ENCODE measurements at places on chromosomes 3 and 15. TPM values are rescaled to one million over a fixed set of nuclear protein-coding genes. Genes with fewer than 3 reads are reported as not detected.

GRCh38 chr15:87225436-87225835 is 1031.1 kb downstream of the NTRK3 start:
- DNase-seq = no peak

GRCh38 chr3:49034650-49035049 is 5.5 kb upstream of the IMPDH2 start:
- DNase-seq = no peak

- DNase-seq = no peak
Observed at GRCh38 chr3:57583544-57583943, 13.6 kb downstream of the ARF4 start.

DNA sequence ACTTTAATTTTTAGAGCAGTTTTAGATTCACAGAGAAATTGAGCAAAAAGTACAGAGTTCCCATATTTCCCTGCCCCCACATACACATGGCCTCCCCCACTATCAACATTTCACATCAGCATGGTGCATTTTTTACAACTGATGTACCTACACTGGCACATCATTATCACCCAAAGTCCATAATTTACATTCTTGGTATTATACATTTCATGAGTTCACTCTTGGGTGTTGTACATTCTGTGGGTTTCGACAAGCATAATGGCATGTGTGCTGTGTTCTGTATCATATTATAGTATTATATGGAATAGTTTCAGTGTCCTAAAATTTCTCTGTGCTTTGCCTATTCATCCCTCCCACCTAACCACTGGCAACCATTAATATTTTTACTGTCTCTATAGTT is 419.8 kb upstream of the THBS1 start:
- DNase-seq = no peak

DNA sequence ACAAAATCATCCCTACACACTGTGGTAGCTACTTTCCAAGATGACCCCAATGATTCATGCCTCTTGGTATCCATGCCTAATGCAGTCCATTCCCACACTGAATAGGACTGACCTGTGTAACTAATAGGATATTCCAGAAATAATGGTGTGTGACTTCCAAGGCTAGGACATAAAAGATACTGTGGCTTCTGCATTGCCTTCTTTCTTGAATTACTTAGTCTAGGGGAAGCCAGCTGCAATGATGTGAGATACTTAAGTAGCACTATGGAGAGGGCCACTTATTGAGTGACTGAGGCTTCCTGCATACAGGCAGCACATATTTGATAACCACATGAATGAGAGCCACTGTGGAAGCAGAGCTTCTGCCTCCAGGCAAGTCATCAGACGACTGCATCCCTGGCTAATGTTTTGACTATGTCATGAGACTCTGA is 50.1 kb downstream of the NR1I2 start:
- no peak for DNase-seq

- peak; percentile 16 for DNase-seq
Observed at GRCh38 chr3:12681943-12682390, 18.1 kb upstream of the RAF1 start.

GRCh38 chr3:53817211-53817610 is 29.0 kb downstream of the CHDH start:
- no peak for DNase-seq

UBA7 gene
- total RNA-seq = 128 TPM

MYH15 gene
- 1.0 TPM for total RNA-seq
